ENCODE measurements at places on chromosomes 13 and 19. TPM values are rescaled to one million over a fixed set of nuclear protein-coding genes. Genes with fewer than 3 reads are reported as not detected.

DNA sequence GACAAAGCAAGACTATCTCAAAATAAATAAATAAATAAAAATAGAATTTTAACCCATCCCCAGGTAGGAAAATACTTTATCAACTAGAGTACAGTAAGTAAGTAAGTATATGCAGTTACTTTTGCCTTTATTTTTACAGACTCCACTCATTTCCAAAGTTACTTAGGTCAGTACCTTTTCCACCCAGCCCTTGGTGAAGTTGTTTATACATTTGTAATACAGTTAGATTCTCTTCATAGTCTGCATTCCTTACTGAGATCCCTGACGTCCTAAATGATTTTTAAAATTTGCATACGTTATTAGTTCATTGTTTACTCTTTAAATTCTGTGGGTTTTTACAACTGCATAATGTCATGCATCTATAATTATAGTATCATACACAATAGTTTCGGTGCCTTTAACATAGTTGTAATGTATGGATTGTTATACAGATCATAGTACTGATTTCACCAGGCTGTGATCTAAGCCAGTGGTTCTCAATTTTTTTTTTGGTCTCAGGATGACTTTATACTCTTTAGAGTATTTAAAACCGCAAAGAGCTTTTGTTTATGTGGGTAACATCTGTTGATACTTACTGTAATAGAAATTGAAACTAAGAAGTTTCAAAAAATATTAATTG, 10.4 kb downstream of the SETDB2 start:
- no peak for DNase-seq

GRCh38 chr19:11465600-11465999, 15.2 kb downstream of the ELAVL3 start:
- no peak for DNase-seq

GRCh38 chr13:110394371-110394841, 87.3 kb downstream of the COL4A2 start:
- no peak for DNase-seq

DNA sequence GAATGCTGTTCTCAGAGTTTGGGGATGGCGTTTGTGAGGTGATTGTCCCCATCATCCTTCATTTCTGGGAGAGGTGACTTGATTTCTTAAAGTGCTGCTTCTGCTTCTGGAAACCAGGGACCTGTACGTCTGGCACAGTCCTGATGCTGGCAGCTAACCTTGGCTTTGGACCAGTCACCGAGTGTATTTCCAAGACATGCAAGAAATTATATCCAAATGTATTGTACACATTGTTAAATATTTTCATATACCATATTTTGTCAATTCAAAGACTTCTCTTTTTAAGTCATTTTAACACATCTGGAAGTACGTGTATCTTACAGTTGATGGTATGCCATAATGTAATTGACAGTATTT, 97.4 kb downstream of the ARHGEF7 start:
- no peak for DNase-seq

GRCh38 chr19:3510727-3511126, 4.6 kb downstream of the FZR1 start:
- DNase-seq: no peak

- DNase-seq: no peak
Observed at GRCh38 chr13:24275041-24275440, 34.3 kb upstream of the C1QTNF9 start.

GRCh38 chr19:40739871-40740703, 10.2 kb downstream of the ACTMAP start:
- no peak for DNase-seq

DNA sequence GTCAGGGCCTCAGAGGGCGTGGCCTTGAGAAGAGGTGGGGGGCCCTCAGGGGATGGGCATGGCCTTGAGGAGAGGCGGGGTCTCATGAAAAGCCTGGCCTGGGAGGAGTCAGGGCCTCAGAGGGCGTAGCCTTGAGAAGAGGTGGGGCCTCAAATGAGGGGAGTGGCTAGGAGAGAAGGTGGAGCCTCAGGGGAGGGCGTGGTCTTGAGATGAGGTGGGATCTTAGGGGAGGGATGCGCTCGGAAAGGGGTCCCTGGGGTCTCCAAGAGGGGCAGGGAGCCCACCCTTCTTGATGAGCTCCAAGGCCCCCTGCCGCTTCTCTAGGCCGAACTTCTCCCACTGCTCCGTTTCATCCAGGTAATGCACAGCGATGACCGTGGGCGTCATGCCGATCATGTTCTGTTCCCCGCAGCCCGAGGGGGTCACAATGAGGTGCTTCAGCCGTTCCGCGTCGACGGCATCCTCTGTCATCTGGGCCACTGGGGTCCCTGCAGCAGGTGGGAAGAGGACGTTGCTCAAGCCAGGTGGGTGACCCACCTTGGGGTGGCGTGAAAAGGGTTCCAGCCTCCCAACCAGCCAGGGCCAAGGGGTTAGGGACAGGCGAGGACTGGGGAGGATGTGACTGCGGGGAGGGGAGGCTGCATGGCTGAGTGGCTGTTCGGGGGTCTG, 24.3 kb upstream of the TNFSF14 start:
- DNase-seq: no peak

DNA sequence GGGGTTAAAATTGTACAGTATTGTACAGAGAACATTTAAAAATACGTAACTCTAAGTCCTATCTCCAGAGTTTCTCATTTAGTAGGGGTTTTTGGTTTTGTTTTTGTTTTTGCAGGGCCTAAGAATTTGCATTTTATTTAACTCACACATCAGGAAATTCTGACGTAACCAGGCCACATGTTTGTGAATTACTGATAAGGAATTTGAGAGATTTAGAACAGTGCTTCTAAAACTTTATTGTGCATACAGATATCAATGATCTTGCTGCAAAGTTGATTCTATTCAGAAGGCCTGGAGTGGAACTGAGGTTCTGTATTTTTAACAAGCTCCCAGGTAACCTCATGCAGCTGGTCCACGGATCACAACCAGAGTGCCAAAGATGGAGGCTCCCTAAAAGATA, 49.3 kb downstream of the LIG4 start:
- no peak for DNase-seq

- DNase-seq: no peak
Observed at GRCh38 chr13:60482012-60482411, 85.0 kb downstream of the TDRD3 start.

DNA sequence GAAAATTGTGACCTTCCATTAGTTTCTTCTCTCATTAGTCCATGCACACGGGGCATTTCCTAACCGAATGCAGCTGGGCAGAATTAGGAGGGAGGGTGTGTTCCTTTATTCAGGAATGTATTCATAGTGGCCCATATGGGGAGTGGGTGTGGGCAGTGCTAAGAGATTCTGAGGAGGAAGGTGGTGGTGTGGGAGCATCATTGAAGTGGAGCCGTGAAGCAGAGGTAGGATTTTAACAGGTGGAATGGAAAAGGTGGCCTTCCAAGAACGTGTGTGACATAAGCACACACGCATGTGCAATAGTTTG, 134.2 kb downstream of the MTUS2 start:
- no peak for DNase-seq

GRCh38 chr13:109913936-109914510, 127.6 kb upstream of the IRS2 start:
- no peak for DNase-seq

DNA sequence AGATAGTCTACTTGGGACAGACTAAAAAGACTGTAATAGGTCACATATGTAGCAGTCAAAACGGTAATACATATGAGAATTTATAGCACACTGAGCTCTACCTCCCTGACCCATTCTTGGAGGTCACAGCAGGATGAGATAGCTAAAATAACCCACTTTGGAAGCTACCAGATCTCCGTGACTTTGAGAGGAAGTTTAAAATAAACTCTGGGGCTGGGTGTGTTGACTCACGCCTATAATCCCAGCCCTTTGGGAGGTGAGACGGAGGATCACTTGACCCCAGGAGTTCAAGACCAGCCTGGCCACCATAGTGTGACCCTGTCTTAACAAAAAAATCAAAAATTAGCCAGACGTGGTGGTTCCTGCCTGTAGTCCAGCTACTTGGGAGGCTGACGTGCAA, 45.3 kb downstream of the DHRS12 start:
- DNase-seq: no peak

DNA sequence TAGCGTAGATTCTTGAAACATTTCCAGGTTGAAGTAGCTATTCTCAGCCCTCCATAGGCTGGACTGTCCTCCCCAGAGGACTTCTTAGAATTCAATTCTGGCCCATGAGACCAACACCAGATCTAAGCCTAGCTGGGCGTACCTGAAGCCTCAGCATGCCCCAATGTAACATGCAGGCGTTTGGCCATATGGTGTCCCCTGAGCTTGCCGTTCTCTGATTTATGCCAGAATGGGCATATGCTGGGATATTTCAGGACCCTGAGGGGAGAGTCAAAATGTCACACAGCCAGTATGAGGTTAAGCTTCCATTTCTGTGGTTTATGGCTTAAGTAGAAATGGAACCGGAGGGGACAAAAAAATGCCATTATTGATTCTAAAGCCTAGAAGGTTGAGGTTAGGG, 317.7 kb upstream of the OBI1 start:
- no peak for DNase-seq

GRCh38 chr13:76750126-76750525, 136.1 kb downstream of the KCTD12 start:
- no peak for DNase-seq

DNA sequence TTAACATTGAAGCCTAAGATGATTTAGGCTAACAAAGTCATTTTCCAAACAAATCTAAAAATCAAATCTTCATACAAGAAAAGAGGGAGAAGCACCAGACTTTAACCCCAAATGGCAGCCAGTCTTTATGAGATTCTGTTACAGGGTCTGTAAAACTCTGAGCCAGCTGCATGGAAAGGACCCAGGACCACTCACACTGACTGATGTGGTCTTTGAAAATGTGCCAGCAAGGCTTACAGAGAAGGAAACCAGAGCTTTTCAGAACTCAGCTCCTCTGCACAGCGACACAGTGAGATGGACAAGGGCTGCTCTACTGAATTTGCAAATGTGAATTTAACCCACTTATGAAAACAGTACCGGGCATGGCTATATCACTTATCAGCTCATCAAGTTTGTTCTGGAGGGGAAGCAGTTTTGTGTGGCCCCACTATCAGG, 98.8 kb upstream of the SERP2 start:
- DNase-seq: no peak

- peak; percentile 29 for DNase-seq
Observed at GRCh38 chr13:39765801-39766463, 110.5 kb downstream of the COG6 start.

DNA sequence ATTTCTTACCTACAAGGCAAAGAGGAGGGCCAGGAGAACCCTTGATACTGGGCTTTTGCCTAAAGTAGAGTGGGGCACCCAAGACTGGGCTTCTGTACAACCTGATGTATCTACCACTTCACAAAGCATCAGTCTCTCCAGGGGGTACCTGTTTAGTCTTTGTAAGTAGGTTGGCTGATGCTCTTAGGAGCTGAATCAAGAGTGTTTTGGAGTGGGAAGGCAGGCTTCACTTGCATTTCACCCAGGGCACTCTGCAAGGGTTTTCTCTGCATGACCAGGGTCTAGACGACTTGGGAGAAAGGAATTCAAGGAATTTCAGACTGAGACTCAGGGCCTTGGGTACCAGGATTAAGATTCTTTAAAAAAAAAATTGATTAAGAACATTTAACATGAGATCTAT, 361.5 kb downstream of the RFC3 start:
- DNase-seq: no peak

DNA sequence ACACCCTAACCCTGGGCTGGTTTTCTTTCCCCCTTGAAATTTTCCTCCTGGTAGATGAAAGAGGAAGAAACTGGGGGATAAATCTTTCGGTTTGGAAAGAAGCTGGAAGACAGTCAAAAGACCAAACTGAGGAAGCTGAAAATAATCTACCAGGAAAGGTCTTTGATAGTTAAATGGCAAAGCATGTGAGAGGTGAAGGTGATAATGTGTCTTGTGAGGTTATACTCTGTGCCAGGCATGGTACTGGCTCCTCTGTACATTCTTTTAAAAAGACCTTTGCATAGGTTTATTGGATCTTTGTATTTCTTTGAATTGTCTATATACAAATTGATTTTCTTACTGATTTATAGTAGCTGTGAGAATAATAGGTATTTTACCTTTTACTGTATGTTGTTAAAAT, 98.6 kb downstream of the FREM2 start:
- DNase-seq: no peak

DNA sequence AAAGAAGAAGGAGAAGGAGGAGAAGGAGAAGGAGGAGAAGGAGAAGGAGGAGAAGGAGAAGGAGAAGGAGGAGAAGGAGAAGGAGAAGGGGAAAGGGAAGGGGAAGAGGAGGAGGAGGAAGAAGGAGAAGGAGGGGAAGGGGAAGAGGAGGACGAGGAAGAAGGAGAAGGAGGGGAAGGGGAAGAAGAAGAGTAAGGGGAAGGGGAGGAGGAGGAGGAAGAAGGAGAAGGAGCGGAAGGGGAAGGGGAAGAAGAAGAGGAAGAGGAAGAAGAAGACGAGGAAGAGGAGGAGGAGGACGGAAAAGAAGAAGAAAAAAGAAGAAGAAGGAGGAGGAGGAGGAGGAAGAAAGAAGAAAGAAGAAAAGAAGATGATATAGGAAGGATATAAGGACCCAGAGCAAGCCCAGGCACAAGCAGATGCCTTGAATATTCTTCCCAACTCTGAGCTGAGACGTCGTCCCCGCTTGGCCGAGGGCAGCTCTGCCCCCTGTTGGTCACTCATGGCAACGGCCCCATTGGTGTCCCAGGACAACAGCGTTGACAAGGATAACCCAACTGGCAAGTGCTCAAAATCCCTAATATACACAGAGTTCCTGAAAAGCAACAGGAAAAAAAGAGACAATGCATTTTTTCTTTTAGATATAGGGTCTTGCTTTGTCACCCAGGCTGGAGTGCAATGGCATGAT, 30.6 kb upstream of the IGSF23 start:
- no peak for DNase-seq

GRCh38 chr13:96020155-96020575, 33.0 kb downstream of the UGGT2 start:
- DNase-seq: peak; percentile 66

- DNase-seq: peak; percentile 81
Observed at GRCh38 chr13:113001241-113002140, 32.5 kb downstream of the MCF2L start.

- no peak for DNase-seq
Observed at GRCh38 chr19:31258211-31259052, 90.8 kb downstream of the TSHZ3 start.

Gene FFAR1
- polyA plus RNA-seq: 0.33 TPM

Gene ZNF573
- 20.9 TPM for polyA plus RNA-seq

Gene LONP1
- 50.7 TPM for polyA plus RNA-seq

Gene EGLN2
- polyA plus RNA-seq: 59.5 TPM

Gene KLK2
- polyA plus RNA-seq: 0.27 TPM

Gene B3GNT8
- polyA plus RNA-seq: 3.0 TPM

Gene IGFL2
- not detected for polyA plus RNA-seq

Gene CBARP
- polyA plus RNA-seq: 1.4 TPM

Gene CATSPERD
- not detected for polyA plus RNA-seq

Gene FCGBP
- 5.8 TPM for polyA plus RNA-seq

Gene ATXN8OS
- 0.33 TPM for polyA plus RNA-seq

Gene SPPL2B
- polyA plus RNA-seq: 72.7 TPM

Gene CERS4
- polyA plus RNA-seq: 38.8 TPM

Gene FDX2
- polyA plus RNA-seq: 14.3 TPM

Measured in left kidney (tissue), 8 donors.